ENCODE measurements at places on chromosomes 1 and 21.

DNA sequence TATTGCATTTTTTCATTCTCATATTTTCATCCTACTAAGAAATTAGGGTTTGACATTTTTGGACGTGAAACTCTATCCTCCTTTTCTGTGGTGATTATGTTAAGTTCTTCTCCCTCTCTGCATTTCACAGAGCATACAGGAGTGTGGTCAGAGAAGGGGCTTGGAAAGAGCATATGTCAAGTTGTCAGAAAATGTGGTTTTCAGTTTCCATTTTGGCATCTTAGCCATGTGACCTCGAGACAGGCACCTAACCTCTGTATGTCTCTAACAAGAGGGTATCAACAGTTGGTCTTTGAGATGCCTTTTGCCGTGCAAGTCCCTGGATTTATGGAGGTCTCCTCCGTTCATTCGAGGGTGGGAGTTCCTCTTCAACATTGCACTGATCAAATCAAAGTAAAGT is 140.7 kb downstream of the CYYR1 start:
- DNase-seq: no peak

- DNase-seq: peak; percentile 20
Observed at GRCh38 chr21:42845296-42845965, 33.9 kb downstream of the WDR4 start.

DNA sequence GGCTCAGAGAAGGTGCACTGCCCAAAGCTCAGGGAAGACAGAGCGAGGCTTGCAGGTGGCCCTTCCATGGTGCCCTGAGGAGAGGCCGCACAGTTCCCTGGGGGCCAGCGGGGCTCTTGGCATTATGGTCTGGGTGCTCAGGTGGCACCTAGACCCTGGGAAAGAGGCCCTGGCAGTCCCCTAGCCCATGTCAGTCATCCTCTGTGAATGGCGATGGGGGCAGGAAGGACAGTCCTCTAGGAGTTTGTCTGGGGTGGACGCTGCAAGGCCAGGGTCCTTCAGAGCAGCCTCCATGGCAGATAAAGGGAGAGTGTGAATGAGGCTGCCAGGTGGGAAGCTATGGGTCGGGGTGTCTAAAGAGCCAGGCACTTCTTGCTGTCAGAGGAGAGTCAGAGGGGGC is 345.9 kb upstream of the VAMP3 start:
- no peak for DNase-seq

- DNase-seq: no peak
Observed at GRCh38 chr1:9198538-9199361, 35.8 kb upstream of the H6PD start.

GRCh38 chr1:48492392-48492791 is 20.4 kb upstream of the SPATA6 start:
- DNase-seq: no peak

DNA sequence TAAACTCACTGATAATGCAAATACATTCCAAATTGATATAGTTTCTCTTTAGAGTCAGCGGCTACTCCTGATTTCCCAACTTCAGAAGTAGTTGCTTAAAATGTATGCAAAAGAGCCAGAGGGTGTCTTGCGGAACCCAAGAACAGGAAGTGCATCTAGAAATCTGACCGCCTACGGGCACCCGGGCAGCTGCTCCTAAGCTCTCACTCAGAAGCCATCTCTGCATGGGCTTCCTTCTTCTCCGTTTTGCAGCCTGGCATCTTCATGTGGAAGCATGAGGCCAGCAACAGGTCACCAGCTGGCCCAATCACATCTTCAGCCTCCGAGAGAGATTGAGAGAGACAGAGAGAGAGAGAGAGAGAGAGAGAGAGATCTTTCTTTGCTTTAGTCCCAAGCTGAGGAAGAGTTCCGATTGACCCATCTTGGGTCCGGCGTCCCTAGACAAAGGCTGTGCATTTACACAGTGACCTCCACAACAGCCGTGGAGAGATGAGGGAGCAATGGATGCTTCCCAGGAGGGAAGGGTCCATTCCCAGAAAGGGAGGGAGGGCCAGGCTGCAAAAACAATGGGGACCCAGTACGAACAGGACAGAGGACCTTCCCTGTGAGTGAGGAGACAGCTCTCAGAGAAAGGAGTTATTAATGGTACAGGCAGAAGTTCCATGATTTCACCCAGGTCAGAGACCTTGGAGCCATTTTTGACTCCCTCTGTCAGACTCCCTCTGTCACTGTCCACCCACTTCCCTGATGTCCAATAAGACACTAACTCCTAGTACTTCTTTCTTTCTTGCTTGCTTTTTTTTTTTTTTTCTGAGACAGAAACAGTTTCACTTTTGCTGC is 28.2 kb upstream of the SLC30A1 start:
- no peak for DNase-seq

- DNase-seq: peak; percentile 76
Observed at GRCh38 chr21:33380483-33380998, 22.7 kb upstream of the IFNGR2 start.

DNA sequence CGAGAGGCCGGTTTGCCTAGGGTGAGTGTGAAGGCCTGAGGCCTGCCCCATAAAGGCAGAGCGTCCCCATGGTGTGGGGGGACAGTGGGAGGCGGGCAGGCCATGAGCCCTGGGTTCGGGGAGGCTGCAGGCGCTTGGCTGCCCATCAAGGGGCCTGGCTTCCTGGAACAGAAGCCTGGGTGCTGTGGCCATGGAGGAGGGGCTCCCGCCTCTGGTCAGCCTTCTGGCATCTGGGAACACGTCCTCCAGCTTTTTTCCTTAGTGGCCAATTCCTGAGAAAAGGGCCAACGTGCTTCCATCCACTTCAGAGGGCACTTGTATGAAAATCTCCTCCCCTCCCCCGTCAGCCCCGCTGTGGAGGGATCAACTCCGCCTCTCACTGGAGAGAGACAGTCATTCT is 58.7 kb downstream of the PRDM16 start:
- DNase-seq: no peak

DNA sequence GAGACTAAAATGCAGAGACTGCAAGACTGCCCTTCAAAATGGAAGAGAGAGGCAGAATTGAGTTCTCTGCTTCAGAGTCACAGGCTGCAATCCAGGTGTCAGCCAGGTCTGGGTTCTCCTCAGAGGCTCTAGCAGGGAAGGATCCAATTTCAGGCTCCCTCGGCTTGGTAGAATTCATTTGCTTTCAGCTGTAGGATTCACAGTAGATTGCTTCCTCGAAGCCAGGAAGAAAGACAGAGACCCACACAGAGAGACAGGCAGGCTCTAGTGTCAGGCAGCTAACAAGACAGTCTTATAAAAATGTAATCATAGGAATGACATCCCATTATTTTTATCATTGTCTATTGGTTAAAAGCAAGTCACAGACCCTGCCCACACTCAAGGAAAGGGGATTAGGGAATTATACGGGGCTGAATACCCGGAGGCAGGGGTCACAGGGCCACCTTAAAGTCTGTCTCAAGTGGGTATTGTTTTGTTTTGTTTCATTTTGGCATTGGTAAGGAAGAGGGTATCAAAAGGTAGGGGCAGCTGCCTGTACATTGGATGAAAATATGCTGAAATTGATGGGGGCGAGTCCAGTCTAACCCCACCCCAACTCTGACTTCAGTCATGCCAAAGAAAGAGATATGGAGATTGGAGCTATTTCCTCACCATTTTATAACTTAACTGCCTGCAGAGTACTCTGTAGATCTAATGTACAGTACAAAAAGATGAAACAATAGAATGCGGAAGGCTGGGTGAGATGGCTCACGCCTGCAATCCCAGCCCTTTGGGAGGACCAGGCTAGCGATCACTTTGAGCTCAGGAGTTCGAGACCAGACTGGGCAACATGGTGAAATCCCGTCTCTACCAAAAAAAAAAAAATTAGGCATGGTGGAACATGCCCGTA is 9.5 kb upstream of the TBCE start:
- no peak for DNase-seq

- DNase-seq: no peak
Observed at GRCh38 chr1:163038928-163039706, 30.0 kb upstream of the RGS4 start.

- DNase-seq: no peak
Observed at GRCh38 chr1:191696354-191696753, 461.9 kb upstream of the RGS18 start.

DNA sequence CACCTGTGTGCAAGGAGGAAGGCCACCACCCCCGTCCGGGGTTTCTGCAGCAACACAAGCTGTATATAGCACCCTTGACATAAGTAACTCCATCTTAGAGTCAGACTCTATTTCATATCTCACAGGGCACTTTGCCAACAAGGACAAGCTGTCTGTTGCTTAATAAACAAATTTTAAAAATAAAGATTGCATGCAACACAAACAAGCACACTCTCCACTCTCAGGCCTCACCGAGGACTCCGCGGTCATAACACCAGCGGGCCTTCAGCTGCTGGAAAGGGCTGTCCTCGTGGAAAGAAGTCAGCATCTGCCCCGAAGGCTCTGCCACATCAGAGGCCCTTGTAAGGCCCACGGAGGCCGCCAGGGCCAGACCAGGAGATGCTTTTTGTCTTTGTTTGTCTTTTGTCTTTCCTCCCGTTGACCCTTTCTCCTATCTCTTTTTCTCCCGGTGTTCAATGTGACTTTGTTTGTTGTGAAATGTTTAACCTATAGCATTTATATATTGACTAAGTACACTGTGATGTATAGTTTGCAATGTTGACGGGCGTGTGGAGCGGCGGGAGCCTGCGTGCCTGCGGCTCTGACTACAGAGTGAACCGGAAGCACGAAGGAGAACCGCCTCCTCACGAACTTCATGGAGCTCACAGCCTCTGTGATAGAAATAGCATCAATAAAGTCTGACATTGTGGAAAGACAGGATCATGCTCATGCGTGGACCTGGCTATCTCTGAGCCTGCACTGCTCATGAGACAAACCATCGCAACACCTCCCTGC is 24.1 kb downstream of the MEGF6 start:
- no peak for DNase-seq

- DNase-seq: no peak
Observed at GRCh38 chr21:45127937-45128336, 53.6 kb downstream of the ADARB1 start.

- peak; percentile 89 for DNase-seq
Observed at GRCh38 chr1:219660666-219661463, 48.0 kb upstream of the ZC3H11B start.

DNA sequence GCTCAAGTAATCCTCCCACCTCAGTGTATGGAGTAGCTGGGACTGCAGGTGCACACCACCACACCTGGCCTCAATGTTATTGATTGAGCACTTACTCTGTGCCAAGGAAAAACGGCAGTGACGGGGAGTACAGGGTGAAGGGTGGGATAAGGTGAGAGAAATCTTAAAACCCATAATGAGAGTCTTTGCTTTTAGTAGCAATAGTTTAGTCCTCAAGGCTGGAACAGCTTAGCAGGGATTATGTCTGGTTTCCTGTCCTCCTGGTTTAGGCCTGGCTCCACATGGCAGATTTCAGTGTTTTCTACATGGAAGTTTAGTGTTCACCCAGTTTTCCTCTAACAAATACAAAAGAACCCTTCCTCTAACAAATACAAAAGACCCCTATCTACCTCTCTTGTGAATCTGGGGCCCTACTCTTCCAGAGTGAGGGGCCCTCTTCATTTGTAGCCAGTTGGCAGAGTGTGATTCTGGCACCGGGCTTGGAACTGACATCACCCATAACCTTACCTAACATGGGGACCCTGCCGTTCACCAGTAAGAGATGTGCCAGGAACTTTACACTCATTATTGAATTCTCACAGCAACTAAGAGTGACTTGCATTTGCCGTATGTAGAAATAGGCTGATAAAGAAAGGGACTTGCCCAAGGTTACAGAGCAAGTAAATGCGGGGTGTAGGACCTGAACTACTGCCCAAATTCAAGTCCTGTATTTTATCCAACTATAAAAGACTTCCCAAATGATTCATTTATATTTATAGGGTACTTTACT is 6.9 kb downstream of the ZNF691 start:
- no peak for DNase-seq

DNA sequence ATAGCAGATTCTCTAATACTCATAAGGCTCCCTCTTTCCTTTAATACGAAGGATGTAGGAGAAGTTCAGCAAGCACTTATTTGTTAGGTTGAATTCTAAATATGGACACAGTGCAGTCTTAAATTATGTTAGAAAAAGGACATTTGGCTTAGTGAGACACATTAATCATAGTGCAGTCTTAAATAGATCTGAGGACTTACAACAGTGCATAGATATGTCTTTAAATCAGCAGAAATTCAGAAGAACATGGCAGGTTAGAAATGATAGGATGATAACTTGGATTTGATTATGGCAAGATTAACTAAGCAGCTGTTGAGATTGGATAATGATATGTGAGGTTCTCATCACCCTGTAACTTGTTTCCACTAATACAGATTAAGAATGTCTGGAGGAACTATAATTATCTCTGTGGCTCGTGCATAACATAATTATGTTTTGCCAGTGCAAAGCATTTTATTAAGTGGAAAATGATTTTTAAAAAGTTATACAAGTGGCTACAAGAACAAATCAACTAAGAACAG is 485.9 kb downstream of the USP25 start:
- DNase-seq: no peak

GRCh38 chr21:43352568-43353281 is 74.2 kb downstream of the SIK1 start:
- DNase-seq: no peak

DNA sequence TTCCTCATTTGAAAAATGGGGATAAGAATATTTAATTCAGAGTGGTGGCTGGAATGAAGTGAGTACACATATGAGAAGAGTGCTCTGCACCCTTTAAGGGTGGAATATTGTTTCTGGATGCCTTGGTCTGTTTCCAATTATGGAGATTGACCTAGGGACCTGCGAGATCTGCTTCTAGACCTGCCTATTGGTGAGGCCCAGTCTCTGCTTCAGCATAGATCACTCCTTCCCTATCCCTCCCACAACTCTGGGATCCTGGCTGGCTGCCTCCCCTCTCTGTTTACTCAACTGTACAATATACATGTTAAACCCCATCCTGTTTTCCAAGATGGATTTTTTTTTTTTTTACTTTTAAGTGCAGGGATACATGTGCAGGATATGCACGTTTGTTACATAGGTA is 6.4 kb upstream of the LDLRAD1 start:
- DNase-seq: no peak

GRCh38 chr1:39564340-39564739 is 12.2 kb downstream of the PABPC4 start:
- no peak for DNase-seq

DNA sequence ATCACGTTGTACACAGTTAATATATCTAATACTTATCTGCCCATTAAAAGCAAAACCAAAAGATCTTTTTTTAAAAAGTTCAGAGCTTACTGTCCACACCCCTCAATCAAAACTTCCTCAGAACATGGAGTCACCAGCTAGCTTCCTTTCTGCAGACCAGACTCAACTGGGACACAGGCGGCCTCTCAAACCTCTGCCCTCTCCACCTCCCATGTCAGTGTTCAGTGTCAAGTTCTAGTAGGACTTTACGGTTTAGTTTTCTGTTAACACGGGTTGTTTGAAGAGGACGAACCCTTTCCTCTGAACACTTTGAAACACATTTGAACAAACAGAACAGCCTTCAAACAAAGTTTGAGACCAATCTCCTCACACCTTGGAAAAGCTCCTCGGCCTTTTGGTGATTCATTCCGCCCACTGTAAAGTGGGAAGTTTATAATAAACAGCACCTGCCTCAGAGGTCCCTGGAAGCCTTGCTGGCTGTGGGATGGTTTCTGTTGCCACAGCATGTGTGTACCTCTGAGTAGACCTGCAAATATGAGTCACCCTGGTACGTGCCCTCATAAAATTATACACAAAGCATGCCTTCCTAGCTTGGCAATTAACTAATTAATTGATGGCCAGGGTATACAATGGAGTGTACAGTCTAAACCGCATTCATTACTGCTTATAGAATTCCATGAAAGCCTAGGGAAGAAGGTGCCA is 48.4 kb upstream of the SIPA1L2 start:
- DNase-seq: no peak

- DNase-seq: no peak
Observed at GRCh38 chr1:64811131-64811530, 66.3 kb downstream of the RAVER2 start.

GRCh38 chr1:17419626-17420328 is 19.7 kb downstream of the RCC2 start:
- DNase-seq: no peak

Data from astrocyte of the cerebellum (primary cell).